ENCODE measurements at places on chromosomes 11 and 22. TPM values are rescaled to one million over a fixed set of nuclear protein-coding genes. Genes with fewer than 3 reads are reported as not detected.

- no peak for DNase-seq
These were observed 6.7 kb upstream of the PKP3 start for GRCh38 chr11:387193-387793.

DNA sequence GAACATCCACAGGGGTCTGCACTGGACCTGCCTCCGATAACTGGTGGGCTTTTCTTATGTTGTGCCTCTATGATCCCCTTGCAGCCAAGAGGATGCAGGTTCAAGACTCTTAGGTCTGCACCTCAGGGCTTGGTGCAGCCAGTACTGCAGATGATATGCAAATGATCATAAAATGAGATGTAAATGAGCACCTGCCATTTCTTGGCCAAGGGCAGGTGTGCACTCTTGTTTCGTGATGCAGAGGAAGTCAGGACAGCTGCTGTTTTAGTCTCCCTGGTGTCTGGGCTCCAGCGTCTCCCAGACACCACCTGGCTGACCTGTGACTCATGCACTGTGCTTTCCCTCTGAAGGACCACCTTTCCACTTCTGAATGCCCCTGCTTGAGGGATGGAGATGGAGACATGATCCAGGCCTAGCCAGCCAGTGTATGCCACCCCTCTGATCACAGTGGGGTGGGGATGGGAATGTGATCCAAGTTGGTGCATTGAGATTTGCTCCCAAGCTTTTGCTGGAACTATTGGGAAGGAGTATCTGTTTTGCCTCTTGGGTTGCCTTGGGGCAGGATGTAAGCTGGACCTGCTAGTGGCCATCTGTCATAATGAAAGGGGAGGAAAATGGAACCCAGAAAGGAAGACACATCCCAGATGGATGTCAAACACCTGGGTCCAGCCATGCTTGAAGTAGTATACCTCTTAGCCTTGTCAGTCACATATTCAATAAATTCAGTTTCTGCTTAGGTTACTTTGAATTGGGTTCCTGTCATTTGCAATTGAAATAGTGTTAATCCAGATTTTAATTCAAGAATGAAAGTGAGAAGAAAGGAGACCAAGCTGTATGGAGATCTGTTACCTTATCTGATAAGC, 3.3 kb upstream of the KCNJ11 start:
- DNase-seq = no peak

The ALKBH3 gene
- 34.1 TPM for total RNA-seq

The RIBC2 gene
- total RNA-seq = 0.78 TPM

The SNX32 gene
- 1.1 TPM for total RNA-seq
